ENCODE measurements at places on chromosomes 13 and 19. TPM values are rescaled to one million over a fixed set of nuclear protein-coding genes. Genes with fewer than 3 reads are reported as not detected.

Gene GPR12
- polyA plus RNA-seq, result 0.20 TPM

Gene PSG6
- not detected for polyA plus RNA-seq

Gene MYADM
- polyA plus RNA-seq, result 212 TPM

Gene TMEM38A
- polyA plus RNA-seq, result 175 TPM

Gene LGALS4
- polyA plus RNA-seq, result 1.6 TPM

Gene ERICH6B
- polyA plus RNA-seq, result 0.65 TPM

- peaks cover 32% of the 10 kb centered on the region for H3K36me3 ChIP-seq
- H3K4me3 ChIP-seq, result peak overlapping the region; percentile 76
- peak overlapping the region; percentile 97 for H3K27ac ChIP-seq
- peak; percentile 94 for DNase-seq
Observed at GRCh38 chr19:48716562-48717291, 2.8 kb downstream of the MAMSTR start.

DNA sequence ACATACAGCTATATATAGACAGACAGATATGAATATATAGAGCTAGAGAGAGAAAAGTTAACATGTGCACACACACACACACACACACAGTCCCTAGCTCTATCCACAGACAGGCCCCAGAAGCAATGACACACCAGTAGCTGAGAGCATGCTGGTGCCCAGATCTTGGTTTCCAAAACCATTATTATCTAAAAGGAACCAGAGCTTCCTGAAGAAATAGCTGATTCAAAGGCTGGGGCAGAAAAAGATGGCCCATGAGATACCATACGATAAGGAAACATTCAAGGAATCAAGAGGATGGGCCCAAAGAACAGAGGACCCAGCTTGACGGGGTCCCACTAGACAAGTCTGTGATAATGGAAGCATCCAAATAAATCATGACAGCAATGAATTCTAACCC, 53.4 kb downstream of the ABCC4 start:
- H3K4me1 ChIP-seq, result no peaks in the 10 kb centered on the region
- no peaks in the 10 kb centered on the region for H3K27me3 ChIP-seq
- DNase-seq, result no peak
- H3K4me3 ChIP-seq, result no peak overlapping the region
- no peak overlapping the region for H3K27ac ChIP-seq

- peak overlapping the region; percentile 90 for H3K27ac ChIP-seq
- H3K4me1 ChIP-seq, result no peaks in the 10 kb centered on the region
- peak; percentile 98 for DNase-seq
- H3K36me3 ChIP-seq, result no peaks in the 10 kb centered on the region
Observed at GRCh38 chr13:37100731-37101130, 4.7 kb downstream of the CSNK1A1L start.

GRCh38 chr13:107003911-107004310, 436.0 kb upstream of the ARGLU1 start:
- H3K4me3 ChIP-seq, result no peak overlapping the region
- peaks cover 2% of the 10 kb centered on the region for H3K27me3 ChIP-seq
- no peak overlapping the region for H3K27ac ChIP-seq
- no peaks in the 10 kb centered on the region for H3K4me1 ChIP-seq
- no peaks in the 10 kb centered on the region for H3K36me3 ChIP-seq

DNA sequence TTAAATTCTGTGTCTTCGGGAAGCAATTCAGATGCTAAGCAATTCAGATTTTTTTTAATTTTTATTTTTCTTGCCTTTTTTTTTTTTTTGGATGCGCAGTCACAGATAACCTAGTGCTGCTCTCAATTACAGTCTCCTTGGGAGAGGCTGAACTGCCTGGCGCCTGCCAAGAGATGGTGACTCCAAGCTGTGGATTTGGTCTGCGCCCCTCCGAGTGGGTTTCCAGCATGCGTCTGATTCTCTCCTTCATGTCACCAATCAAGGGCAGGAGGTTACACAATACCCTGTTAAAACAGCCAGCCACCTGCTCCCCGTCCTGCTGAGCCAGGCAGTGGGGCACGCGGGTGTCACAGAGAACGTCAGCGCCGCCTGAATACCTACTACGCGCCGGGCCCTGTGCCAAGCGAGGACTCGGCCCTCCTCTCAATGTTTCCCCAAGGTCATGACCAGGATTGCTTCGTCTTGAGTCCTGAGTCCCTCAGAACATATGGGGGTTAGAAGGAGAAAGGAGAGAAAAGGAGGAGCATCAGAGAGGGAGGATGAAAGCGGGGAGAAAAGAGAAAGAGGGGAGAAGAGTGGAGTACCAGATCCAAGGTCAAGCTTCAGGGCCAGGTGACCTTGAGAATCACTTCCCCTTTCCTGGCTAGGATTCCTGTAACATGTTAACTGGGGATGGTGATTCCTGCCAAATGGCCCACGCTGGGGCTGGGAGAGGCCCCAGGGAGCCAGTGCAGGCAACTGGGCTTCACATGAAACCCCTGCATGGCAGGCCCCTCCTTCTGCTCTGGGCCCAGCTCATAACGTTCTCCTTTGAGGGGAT, 213.6 kb downstream of the URI1 start:
- H3K4me3 ChIP-seq, result no peak overlapping the region
- no peaks in the 10 kb centered on the region for H3K36me3 ChIP-seq
- H3K27me3 ChIP-seq, result no peaks in the 10 kb centered on the region
- H3K4me1 ChIP-seq, result peaks cover 3% of the 10 kb centered on the region

DNA sequence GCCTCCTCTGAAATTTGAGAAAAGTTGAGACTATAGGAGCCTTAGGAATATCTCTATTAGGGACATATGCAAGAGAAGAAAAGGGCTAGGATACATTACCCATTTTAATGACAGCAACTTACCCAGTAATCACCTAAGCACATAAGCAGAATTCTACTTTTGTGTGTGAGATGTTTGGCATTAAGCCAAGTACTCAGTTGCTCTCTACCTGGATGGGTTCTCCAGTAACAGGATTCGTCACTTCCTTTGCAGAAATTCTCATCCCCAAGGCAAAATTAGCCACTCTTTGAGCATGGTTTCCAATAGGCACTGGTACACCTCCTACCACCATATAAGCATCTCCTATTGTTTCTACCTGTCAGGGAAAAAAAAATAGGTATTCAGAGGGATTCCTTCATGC, 95.1 kb downstream of the C13orf42 start:
- no peaks in the 10 kb centered on the region for H3K4me1 ChIP-seq
- H3K36me3 ChIP-seq, result no peaks in the 10 kb centered on the region
- H3K4me3 ChIP-seq, result no peak overlapping the region
- H3K27me3 ChIP-seq, result peaks cover 2% of the 10 kb centered on the region
- no peak for DNase-seq

- peak; percentile 13 for DNase-seq
- no peaks in the 10 kb centered on the region for H3K27me3 ChIP-seq
- H3K4me3 ChIP-seq, result no peak overlapping the region
- no peaks in the 10 kb centered on the region for H3K36me3 ChIP-seq
- H3K27ac ChIP-seq, result no peak overlapping the region
Observed at GRCh38 chr13:24654741-24655140, 25.5 kb upstream of the ATP12A start.

DNA sequence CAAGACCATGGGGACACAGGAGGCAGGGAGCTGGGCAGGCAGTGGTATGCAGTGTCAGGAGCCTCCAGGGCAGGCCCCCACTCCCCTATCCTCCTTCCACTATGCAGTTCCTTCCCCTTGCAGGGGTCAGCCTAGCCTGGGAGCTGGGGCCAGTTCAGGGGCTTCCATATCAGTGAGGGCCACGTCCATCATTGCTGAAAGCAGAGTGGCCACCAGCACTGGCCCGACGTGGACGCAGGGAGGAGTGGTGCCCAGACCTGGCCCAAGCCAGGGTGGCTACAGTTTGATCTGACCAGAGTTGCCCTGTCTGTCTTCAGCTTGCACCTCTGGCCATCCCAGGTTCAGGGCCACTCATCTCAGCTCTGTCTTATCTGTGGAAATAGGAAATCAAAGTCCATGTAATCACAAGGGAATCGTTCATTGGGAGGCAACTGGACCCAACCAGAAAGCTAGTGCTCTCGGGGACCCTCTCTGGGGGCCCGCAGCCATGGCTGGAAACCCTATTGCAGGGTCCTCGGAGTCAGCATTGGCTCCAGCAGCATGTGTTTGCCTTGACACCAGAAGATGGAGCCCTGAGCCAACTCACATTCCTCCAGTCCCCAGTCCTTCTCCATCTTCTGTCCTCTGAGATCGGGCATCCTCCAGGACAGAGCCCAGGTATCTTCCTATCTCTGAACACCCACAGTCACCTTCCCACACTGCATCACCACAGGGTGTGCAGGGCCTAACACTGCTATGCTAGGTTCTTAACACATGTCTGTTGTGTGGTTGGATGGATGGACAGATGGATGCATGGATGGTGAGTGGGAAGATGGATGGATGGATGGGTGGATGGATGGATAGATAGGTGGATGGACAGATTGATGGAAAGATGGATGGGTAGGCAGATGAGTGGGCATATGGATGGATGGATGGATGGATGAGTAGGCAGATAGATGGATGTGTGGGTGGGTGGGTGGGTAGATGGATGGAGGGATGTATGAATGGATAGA, 75.7 kb upstream of the KCTD15 start:
- no peak overlapping the region for H3K4me3 ChIP-seq
- H3K27ac ChIP-seq, result no peak overlapping the region
- peaks cover 13% of the 10 kb centered on the region for H3K4me1 ChIP-seq
- no peaks in the 10 kb centered on the region for H3K36me3 ChIP-seq

- H3K4me3 ChIP-seq, result no peak overlapping the region
- peaks cover 66% of the 10 kb centered on the region for H3K4me1 ChIP-seq
Observed at GRCh38 chr19:6227936-6228325, 51.8 kb downstream of the MLLT1 start.

- no peaks in the 10 kb centered on the region for H3K27me3 ChIP-seq
- H3K4me3 ChIP-seq, result no peak overlapping the region
- no peak for DNase-seq
Observed at GRCh38 chr19:7973883-7974282, 30.4 kb upstream of the TIMM44 start.

- H3K4me1 ChIP-seq, result no peaks in the 10 kb centered on the region
- H3K4me3 ChIP-seq, result no peak overlapping the region
- H3K36me3 ChIP-seq, result peaks cover 11% of the 10 kb centered on the region
- no peaks in the 10 kb centered on the region for H3K27me3 ChIP-seq
Observed at GRCh38 chr13:79353693-79354092, 52.4 kb downstream of the RBM26 start.

DNA sequence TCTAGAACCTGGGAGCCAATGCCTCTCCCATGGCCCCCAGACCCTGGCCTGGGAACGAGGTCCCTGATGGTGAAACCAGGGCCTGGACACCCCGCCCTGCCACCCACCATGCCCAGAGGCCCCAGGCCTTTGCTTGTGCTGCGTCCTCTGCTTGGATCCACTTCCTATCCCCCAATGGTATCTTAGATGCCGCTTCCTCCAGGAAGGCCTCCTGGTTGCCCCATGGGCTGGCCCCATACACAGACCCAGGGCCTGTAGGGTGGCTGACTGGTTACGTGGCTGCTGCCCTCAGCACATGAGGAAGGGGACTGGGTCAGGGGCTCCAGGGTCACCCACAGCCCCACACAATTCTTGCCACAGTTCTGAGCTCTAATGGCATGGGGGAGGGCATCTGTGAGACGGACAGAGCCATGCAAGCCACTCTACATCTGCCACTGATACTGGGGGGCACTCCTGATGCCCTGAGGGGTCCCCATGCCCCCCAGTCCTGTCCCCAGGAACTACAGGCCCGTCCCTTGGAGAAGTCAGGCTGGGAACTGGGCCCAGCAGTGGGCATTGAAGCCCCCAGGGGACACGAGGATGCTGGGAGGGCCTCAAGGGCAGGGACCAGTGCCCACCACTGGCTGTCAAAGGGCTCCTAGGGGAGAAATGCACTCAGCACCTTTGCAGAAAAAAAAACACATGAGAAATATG, 5.0 kb downstream of the RPL36 start:
- no peak for DNase-seq
- peaks cover 73% of the 10 kb centered on the region for H3K36me3 ChIP-seq
- H3K4me3 ChIP-seq, result no peak overlapping the region
- H3K27ac ChIP-seq, result peak overlapping the region; percentile 29
- peaks cover 55% of the 10 kb centered on the region for H3K4me1 ChIP-seq

GRCh38 chr19:19568802-19569756, 31.0 kb downstream of the CILP2 start:
- H3K4me3 ChIP-seq, result no peak overlapping the region
- peaks cover 5% of the 10 kb centered on the region for H3K36me3 ChIP-seq
- no peaks in the 10 kb centered on the region for H3K4me1 ChIP-seq
- no peak for DNase-seq
- H3K27me3 ChIP-seq, result no peaks in the 10 kb centered on the region
- no peak overlapping the region for H3K27ac ChIP-seq
